ENCODE measurements at places on chromosomes 1 and 21.

DNA sequence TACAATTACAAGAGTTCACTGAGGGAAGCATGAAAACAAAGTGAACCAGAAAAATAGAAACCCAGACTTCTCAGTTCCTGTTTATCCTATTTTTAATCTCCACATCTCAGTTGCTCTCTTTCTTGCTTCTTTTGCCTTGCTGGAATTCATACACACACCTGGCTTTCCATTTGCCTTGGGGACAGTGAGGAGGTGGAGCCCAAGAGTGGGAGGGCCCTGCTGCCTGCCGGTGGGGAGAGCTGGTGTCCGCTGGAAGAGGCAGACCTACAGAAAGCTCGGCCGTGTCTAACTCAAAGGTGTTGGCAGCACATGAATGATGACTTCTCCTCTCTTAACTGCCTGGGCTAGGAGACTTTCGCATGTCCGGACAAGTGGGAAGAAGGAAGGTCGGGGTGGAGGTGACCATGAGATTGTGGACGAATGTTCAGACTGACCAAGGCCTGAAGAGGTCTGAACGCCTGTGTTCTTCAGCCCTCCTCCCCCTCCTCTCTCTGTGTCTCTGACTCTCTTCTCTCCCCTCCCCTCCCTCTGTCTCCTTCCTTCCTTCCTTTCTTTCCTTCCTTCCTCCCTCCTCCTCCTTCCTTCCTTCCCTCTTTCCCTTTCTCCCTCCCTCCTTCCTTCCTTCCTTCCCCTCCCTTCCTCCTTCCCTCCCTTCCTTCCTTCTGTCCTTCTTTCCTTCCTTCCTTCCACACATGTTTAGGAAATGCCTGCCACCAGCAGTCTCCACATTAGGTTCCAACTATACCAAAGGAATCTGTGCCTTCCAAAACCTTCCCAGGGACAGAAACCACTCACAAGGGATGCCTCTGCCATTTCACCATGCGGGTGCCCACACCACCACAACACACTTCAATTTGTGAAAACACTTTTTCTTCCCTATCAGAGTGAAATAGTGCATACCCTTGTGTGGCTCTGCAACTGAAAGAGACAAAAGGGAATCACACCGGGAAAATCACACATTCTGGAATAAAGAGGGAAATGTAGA is 157.3 kb upstream of the RUNX1 start:
- no peak for DNase-seq

DNA sequence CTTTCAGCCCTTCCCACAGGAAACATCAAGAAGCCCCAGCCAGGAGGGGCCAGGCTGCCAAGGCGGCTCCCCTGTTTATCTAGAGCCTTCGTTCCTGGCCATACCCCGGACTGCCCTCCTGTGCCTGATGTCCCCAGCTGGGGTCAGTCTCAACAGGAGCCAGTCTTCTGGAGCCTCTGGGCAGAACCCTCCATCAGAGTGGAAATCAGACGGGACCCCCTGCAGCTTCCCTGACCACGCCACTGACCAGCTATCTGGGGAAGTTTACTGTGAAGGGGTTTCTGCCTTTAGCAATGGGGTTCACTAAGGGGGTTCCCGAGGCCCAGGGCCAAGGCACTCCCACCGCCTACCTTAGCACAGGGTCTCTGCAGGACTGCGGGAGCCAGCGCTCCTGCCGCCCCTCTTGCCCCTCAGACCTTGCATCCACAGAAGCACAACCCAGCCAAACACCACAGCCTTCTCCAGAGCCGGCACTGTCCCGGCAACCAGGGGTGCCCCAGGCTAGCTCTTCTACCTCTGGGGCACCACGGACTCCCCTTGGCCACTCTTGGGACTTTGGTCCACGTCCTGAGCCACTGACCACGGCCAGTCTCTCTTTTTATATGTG is 3.5 kb upstream of the MTFR1L start:
- no peak for DNase-seq

DNA sequence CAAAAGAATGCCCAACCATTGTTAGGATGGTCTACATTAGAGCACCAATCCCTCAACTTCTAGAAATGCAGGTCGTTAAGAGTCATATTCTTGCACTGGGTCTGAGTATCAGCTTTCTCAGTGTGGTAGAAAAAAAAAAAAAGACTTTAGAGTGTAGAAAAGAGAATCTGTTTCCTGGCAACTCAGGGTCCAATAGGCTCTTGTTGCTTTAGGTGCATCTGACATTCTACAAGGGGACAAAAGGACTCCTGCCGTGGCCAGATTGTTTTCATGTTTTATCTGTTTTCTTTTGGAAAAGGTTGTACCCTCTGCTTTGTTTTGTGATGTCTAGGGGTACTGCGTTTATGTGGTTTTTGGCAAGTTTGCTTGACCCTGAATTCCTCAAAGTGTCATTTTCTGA is 105.4 kb upstream of the KCNK2 start:
- no peak for DNase-seq

DNA sequence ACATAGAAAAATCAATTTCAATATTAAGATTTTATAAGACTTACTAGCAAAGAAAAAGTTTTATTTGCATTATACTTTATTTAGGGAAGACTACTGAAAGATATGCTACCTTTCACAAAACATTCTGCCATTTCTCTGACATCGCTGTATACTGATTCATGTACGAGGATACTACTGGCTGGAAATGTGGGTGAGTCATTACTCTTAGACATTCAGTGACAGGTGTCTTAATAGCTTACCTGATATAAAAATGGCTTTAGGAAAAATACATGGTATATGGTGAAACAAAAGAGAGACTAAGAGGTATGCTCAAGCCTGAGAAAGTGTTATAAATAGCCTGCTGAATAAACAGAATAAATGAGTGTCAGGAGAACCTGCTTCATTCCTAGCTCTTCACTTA is 73.0 kb upstream of the EXO1 start:
- no peak for DNase-seq

- DNase-seq = no peak
These were observed 19.6 kb upstream of the C1orf159 start for GRCh38 chr1:1135339-1136136.

- DNase-seq = no peak
These were observed 15.8 kb upstream of the TNFRSF8 start for GRCh38 chr1:12047120-12047876.

GRCh38 chr1:58722414-58722813 is 22.6 kb upstream of the MYSM1 start:
- no peak for DNase-seq

GRCh38 chr1:2982615-2983318 is 38.5 kb upstream of the ACTRT2 start:
- no peak for DNase-seq

GRCh38 chr1:3053366-3053980 is 15.5 kb upstream of the PRDM16 start:
- no peak for DNase-seq

DNA sequence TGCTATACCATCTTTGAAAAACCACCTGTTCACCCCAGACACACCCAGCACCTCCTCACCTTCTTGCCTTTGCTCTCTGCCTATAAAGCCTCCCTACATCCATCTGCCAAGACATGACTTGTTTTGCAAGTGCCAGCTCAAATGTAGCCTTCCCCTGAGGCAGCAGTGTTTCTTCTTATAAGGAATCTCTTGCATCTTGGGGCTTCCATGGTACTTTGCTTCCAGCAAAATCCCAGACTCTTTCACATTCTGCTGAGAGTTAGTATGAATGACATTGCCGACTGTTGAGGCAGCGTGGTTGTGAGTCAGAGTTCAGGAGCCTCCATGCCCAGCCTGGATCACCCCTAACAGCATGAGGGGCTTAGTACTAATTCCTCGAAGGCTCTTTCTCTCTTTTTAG is 217.4 kb upstream of the RUNX1 start:
- no peak for DNase-seq
